Activated T-cell treated with anti-CD3 and anti-CD28 coated beads, Interleukin-2, amount 50 U/mL, for 72 hours (primary cell): ENCODE measurements at places on chromosomes 5 and 9.

DNA sequence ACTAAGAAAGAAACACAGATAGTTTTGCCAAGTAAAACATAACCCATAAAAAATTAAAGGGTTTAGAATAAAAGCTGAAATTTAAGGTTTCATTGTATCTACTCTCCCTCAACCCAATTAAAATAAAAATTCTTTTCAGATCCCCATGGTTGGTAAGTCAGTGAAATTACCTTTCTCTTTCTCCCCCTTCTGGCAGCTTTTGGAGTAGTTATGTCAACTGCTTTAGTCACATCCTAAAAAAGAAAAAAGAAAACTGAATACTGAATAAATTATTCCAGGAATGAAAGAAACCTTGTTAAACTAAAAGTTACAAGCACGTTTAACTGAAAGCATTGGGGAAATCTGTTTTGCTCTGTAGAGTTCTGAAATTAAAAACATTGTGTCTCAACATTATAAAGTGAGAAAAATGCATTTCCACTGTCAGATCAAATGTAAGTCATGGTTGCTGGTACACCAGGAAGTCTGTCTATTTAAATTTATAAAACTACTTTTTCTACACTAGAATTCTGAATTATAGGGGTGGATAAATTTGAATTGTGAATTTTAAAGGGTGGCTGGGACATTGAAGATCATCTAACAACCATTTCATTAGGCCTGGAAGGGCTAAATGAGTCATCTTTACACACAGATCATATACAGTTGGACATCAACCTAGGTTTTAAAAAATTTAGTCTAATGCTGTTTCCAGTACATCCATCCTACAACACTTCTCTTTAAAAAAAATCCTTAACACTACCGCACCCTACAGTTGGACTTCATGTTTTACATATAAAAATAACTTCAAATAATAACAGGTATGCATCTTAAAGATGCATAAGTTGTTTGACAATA, 24.7 kb downstream of the PSIP1 start:
- DNase-seq = no peak

DNA sequence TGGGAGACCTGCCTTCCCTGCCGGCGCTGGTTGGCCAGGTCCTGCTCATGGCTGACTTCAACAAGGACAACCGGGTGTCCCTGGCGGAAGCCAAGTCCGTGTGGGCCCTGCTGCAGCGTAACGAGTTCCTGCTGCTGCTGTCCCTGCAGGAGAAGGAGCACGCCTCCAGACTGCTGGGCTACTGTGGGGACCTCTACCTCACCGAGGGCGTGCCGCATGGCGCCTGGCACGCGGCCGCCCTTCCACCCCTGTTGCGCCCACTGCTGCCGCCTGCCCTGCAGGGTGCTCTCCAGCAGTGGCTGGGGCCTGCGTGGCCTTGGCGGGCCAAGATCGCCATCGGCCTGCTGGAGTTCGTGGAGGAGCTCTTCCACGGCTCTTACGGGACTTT, 10.6 kb downstream of the DIPK1B start:
- no peak for DNase-seq

DNA sequence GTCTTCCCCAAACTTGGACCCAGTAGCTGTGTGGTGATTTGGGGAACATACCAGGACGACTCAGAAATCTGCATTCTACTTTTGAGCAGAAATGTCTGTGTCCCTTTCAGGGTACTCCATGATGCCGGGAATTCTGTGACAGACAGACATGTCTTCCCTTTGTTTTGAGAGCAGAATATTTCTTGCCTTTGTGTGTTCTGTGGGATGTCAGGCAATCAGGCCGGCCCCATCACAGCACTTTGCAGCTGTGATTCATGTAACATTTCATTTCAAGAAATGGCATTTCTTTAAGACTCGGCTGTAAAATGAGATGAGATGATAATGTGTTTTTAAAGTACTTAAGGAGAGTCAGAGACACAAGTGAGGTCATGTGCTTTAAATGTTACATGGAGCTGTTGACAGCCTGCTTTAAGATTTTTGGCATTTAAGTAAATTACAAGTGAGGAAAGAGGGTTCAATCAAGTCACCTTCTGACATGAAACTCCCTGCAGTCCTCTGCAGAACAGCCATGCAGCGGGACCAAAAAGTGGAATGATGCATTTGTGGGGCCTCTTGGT, 98.7 kb downstream of the SLC28A3 start:
- DNase-seq = no peak

DNA sequence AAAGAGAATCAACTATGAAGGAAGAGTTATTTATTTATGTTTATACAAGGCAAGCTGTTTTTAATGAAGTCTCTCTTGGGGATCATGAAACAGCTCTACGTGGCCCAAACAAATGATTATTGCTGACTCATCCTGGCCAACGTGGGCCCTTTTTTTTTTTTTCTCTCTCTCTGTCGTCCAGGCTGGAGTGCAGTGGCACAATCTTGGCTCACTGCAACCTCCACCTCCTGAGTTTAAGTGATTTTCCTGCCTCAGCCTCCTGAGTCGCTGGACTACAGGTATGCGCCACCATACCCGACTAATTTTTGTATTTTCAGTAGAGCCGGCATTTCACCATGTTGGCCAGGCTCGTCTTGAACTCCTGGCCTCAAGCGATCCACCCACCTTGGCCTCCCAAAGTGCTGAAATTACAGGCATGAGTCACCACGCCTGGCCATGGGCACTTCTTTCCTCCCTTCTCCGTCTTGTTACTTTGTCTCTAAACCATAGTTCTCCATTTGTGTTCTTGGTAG, 98.3 kb downstream of the BASP1 start:
- DNase-seq = no peak

- peak; percentile 91 for DNase-seq
These were observed 5.9 kb upstream of the EGR1 start for GRCh38 chr5:138459311-138459933.

DNA sequence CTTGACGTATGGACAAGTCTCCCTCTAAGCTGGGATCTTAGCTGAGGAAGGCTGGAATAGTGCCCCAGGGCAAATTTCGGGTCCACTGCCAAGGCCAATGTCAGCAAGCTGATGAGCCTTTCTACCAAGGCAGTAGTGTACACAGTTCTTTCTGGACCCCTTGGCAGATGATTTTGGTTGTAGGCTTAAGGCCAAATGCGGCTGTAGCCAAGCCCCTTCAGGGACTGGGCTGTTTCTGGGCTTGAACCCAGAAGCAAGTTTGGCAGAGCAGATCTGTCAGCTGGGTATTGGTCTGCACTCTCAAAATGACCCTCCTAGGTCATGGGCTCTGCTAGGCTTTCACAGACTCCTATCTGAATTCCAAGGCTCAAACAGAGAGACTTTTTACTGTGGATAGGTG, 121.6 kb downstream of the ADAMTSL1 start:
- DNase-seq = no peak

DNA sequence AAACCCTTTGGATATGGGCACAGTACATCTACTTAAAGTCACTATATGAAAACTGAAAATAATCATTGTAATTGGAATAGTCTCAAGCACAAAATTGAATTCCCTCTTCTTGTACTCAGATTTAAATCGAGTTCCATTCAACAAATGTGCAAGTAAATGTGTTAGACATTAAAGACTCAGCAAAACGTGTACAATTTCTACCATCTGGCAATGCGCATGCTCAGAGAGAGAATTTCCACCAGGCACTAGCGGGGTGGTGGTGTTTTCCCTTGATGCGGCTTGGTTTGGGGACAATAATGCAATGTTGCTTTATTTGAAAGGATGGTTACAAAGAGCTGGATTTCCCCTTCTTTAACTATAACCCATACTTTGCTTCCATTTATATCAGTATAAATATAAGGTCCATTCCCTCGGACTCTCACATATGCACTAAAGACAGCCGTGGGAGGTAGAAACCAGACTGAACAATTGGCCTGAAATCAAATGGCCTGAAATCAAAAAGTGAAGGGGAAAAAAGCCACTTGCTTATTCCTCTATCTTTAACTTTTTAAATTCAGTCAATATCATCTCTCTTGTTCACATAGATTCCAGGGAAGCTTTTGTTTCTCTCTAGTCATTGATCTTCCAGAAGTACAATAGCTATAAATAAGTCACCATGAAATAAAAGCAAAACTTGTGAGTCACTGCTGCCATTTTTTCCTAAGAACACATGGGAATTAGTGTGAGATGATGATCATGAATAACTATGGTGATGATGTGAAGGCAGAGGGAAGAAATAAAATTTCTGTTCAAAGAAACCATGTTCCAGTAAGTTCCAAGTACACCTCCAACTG, 59.2 kb downstream of the ADAMTS12 start:
- DNase-seq = no peak

GRCh38 chr9:135951889-135952663, 9.1 kb downstream of the UBAC1 start:
- DNase-seq = no peak

DNA sequence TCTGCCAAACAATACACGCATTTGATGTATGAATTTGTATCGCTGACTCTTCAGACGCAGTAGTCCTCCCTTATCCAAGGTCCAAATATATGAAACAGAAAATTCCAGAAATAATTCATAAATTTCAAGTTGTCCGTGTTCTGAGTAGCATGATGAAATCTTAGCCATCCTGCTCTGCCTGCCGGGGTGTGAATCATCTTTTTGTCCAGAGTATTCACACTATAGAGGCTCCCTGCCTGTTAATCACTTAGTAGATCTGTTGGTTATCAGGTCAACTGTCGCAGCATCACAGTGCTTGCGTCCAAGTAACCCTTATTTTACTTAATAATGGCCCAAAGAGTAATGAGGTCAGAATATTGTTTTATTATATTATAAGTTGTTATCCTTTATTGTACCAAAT, 268.1 kb downstream of the DOCK8 start:
- DNase-seq = no peak

DNA sequence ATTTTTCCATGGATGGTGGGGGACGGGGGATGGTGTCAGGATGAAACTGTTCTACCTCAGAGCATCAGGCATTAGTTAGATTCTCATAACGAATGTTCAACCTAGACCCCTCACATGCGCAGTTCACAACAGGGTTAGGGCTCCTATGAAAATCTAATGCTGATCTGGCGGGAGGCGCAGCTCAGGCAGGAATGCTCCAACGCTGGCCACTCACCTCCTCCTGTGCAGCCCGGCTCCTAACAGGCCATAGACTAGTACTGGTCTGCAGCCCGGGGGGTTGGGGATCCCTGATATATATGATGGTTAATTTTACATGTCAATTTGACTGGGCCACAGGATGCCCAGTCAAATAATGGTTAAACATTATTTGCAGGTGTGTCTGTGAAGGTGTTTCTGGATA, 199.0 kb upstream of the NR4A3 start:
- DNase-seq = no peak

- no peak for DNase-seq
These were observed 8.7 kb downstream of the RANBP6 start for GRCh38 chr9:6006749-6007057.

DNA sequence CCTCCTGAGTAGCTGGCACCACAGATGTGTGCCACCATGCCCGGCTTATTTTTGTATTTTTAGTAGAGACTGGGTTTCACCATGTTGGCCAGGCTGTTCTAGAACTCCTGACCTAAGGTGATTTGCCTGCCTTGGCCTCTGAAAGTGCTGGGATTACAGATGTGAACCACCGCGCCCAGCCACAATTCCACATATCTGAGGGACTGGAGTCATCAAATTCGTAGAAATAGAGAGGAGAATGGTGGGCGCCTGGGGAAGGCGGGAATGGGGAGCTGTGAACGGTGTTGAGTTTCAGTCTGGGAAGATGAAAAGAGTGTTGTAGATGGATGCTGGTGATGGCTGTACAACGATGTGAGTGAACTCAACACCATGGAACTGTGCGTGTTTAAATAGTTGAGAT, 1.9 kb upstream of the ABO start:
- no peak for DNase-seq

DNA sequence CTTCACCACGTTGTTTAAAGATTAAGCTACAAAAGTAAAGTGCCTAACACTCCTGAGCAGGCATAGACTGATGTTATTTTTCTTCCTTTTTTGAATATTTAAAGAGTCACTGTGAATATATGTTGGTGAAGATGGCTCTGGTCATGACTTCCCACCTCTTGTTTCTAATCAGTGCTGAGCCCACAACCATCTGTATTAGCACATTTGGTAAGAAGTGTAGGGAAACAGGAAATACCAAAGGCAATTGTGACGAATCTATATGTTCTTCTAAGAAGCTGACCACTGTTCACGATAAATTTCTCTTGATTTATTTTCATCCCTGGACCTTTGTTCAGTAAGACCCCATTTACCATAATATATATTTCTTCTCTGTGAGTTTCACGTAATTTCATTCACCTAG, 108.3 kb upstream of the PCA3 start:
- no peak for DNase-seq

DNA sequence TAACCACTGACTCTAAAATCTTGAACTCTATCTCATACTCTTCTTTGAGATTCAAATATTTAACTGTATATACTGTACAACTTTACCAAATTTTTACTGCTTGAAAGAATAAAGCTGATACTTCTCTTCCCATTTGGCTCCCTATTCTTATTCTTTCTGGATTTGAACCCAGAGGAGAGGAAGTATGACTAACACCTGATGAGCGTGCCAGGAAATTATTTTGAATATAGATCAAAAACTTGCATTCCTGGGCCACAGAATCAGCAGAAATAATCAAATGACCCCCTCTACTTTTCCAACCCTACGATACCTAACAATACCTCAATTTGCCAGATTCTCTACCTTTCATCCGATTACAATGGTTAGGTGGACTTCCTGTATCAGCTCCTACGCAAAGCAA, 285.8 kb downstream of the ISL1 start:
- no peak for DNase-seq

GRCh38 chr5:101942321-101942882, 353.7 kb downstream of the SLCO4C1 start:
- no peak for DNase-seq

DNA sequence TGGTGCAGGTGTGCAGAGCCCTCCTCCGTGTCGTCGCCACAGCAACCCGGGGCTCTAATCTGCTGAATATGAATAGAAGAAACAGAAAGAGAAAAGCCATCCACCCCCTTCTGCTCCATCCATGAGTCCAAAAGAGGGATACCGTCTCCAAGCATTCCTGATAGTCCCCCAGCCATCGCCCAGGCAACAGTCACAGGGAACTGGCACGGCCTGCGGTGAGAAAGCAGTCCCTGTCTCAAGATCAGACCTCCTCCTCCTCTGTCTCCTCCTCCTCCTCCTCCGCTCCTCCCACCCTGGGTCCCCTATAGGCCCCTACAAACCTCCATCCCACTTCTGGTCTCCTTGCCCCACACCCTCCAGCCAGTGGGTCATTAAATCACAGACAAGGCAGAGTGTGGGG, 308.1 kb upstream of the MPDZ start:
- DNase-seq = no peak
